Left cardiac atrium (tissue), 4 donors: ENCODE measurements at places on chromosomes 4 and X. TPM values are rescaled to one million over a fixed set of nuclear protein-coding genes. Genes with fewer than 3 reads are reported as not detected.

DNA sequence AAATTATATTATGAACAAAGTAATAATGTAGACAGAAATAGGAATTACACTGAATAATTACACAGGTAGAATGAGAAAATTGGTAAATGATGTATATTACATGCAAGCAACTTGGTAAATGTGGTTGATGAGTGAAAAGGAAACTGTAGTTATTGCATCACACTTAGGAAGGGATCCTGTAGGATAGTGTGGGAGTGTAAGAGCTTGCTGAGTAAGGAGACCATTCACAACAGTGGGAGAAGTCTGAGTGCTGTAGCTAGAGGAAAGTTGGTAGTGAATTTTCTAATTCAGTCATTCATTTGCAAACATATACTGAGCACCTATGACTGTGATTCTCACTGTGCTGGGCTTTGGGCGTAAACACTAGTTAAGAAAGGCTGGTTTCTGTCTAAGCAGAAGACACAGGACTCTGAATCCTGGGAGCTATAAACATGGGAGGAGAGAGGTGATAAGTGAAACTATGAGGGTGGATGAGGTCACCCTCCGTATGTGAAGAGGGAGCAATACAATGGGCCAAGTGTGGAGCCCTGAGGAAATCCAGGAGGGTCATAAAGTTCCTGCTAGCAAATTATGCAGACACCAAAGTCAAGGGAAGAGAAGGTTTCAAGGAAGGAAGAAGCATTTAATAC lies 14.2 kb upstream of the CPE start:
- no peak for DNase-seq

GRCh38 chr4:94965852-94966251 lies 208.1 kb downstream of the BMPR1B start:
- no peak for DNase-seq

DNA sequence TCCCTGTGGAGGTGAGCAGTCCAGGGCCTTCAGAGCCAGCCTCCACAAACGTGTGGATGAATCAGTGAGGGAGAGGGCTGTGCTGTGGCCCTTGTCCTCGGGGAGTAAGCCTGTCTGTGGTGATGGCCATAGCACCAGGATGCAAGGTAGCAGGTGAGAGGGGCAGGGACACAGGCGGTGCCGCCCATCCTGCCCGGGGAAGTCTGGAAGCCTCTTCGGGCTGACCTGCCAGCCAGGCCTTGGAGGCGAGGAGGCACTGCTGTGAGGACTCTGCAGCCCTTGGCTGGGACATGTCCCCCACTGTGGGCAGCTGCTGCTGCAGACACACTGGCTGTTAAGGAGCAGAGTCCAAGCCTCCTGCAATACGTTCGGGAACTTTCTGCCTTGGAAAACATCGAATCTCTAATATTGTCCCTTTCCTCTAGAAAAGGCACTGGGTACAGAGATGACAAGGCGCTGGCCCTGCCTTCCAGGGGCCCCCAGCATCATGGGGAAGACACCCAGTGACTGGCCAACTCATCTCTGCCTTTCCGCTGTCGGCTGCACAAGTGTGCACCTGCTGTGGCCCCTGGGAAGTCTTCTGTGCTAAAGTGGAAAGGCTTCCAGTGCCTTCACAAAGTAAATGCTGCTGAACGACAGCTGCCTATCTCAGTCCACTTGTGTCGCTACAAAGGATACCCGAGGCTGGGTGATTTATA lies 101.4 kb downstream of the ADRA2C start:
- DNase-seq = no peak

DNA sequence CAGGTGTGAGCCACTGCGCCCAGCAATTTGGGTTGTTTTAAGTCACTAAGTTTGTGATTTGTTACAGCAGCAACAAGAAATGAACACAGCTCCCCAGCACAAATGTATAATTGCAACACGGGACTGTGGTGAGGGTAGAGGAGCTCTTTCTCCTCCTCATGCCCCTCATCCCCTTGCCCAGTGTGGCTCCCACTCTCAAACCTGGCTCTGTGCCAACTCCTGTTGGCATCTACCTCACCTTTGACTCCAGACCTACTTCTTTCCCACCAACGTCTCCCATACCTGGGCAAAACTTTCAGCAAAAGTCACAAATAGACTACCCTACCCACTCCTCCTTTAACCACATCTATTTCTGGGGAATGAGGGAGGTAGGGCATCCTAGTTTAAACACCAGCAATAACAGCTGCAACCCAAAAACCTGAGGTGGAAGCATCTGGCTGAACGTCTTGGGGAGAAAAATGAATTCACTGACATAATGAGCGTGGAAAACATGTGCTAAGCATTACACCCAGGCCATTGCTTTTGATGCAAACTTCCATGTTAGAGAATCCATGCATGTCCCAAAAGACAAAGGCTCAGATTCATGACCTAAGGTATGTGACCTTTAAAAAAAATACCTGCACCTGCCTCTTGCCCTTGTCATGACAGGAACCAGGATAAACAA lies 19.2 kb downstream of the LNX1 start:
- DNase-seq = no peak

- DNase-seq = no peak
Measured at GRCh38 chr4:185685804-185686203, 126.2 kb downstream of the SORBS2 start.

ZMAT1 gene
- total RNA-seq = 4.1 TPM
